NCI-H2171 treated with DMSO at 0.1 percent for 48 hours (cell line): ENCODE measurements at places on chromosomes 16 and 17.
A peak's percentile ranks its signal among the peaks of the same experiment; 100 is the strongest.

DNA sequence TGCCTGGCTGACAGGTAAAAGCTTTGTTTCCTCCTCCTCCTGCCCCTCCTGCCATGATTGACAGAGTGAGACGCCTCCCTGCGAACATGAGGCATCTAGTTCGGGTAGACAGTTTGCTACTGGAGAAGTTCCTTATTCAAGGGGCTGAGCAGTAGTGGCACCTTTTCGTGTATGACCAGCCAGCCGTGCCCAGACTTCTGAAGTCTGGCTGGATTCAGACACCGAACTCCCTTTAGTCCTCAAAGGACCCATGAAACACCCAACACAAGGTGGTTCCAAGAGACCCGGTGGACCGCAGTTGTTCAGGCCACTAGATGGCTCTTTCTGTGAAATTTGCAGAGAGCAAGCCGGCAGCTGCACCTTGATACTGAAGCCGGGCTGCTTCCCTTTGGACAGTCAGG lies 192.8 kb downstream of the XYLT1 start:
- DNase-seq: no peak

DNA sequence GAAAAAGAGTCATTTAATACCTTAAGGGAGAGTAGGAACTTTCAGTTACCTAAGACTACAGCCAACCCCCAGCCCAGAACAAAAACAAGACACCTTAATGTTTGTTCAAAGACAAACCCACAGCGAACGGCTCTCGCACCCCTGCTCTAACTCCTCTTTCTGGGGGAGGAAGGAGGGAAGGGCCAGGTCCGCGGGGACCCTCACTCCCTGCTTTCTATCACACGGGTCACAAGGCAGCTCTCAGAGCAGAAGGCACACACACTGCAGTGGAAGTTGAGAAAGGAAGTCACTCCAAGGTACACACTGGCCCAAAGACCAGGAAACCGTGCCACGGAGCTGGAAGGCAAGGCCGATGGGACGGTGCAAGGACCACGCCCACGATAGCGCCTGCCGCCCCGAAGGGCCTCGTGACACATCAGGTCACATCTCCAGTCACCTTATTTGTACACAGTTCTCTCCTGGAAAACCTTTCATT lies 10.0 kb downstream of the LITAFD start:
- no peak for DNase-seq

- peak; percentile 80 for DNase-seq
Measured at GRCh38 chr16:1708768-1709180, 2.8 kb downstream of the MAPK8IP3 start.

GRCh38 chr16:80509872-80510271 lies 30.9 kb upstream of the DYNLRB2 start:
- DNase-seq: no peak

- DNase-seq: no peak
Measured at GRCh38 chr17:31560616-31561235, 169.3 kb downstream of the RAB11FIP4 start.

DNA sequence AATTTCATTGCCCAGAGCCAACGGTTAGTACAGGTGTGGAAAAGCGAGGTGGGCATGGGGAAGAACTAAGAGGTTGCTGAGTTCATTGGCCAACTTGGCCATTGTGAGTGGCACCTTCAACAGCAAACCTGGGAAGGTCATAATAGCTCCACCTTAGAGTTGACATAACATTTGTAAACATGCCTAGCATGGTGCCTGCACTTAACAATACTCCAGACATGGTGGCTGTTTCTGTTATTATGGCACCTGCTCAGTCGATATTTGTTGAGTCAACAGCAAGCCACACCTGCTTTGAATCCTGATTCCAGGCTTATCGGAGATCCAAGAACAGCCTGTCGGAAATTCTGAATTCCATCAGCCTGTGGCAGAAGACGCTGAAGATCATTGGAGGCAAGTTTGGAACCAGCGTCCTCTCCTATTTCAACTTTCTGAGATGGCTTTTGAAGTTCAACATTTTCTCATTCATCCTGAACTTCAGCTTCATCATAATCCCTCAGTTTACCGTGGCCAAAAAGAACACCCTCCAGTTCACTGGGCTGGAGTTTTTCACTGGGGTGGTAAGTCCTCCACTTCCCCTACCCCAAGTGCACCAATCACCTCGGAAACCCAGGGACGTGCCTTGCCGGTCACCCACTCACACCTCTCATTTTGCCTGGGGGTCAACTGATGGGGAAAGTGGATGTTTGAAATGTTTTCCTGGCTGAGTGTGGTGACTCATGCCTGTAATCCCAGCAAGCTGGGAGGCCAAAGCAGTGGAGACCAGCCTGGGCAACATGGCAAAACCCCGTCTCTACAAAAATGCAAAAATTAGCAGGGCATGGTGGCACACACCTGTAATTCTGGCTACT lies 46.0 kb downstream of the TMC5 start:
- DNase-seq: no peak

- DNase-seq: no peak
Measured at GRCh38 chr17:42192189-42193126, 1.8 kb downstream of the GHDC start.

DNA sequence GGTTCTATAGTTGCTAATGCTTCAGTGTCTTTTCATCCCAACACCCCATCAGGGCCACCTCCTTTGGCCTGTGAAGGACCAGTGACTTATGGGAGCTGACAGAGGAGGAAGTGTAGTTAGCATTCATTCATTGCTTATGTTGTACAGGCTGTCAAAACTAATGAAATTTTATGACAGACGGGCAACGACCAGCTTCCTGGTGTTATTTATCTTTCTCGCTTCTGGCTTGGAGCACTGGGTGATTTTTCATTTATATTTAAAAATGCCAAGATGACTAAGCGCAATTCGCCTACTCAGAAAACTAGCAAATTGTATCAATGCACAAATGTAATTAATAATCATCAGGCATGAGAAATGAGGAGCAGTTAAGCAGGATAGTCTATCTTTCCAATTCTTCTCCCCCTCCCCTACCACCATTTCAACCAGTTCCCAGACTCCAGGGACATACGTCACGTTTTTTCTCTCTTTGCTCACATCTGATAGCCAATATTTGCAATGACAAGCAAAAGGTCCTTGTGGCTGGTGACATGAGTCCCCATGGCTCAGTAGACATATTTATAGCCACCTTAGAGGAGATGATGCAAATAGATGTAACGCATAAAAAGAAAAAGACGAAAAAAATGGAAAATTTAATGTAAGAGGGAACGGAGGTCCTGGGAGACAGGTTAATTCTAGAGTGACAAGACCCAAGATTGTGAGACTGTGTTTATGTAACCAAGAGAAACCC lies 11.2 kb downstream of the CDRT15 start:
- no peak for DNase-seq

DNA sequence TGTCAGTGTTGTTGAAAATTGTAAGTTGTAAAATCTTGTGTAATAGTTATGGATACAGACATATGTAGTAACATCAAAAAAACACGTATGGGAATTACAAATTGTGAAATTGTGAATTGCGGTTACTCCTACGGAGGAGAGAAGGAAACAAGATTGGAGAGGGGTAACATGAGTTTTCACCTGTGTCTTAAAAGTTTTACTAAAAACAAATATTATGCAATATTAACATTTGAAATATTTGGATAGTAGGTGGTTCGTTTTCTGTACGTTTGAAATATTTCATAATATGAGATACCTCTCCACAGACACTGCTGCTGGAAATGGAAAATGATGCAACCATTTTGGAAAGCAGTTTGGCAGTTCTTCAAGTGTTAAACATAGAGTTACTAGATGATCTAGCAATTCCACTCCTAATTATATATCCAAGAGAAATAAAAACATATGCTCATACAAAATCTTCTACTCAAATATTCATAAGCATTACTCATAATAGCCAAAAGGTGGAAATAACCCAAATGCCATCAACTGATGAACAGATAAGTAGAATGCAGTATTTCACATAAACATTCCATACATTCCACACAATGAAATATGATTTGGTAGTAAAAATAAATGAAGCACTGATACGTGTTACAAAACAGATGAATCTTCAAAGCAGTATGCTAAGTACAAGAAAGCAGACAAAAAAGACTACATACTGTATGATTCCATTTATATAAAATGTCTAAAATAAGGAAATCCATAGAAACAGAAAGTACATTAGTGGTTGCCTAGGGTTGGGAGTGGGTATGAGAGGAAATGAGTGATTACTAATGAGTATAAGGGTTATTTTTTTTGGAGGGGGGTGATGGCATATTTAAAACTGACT lies 40.7 kb upstream of the ABCA10 start:
- no peak for DNase-seq
